ENCODE measurements at places on chromosomes 12 and 14. TPM values are rescaled to one million over a fixed set of nuclear protein-coding genes. Genes with fewer than 3 reads are reported as not detected.
A peak's percentile ranks its signal among the peaks of the same experiment; 100 is the strongest.

RNASE7 gene
- total RNA-seq, result not detected

ESR2 gene
- 0.29 TPM for total RNA-seq

WDR89 gene
- 13.5 TPM for total RNA-seq

KRT84 gene
- total RNA-seq, result not detected

PRH2 gene
- total RNA-seq, result not detected

GPR33 gene
- not detected for total RNA-seq

LHX5 gene
- not detected for total RNA-seq

DEGS2 gene
- total RNA-seq, result not detected

HRK gene
- total RNA-seq, result 0.30 TPM

GRCh38 chr12:131677699-131678098, 33.2 kb upstream of the SFSWAP start:
- no peak overlapping the region for H3K27ac ChIP-seq
- H3K4me3 ChIP-seq, result no peak overlapping the region
- H3K4me1 ChIP-seq, result peaks cover 5% of the 10 kb centered on the region
- no peaks in the 10 kb centered on the region for H3K36me3 ChIP-seq

GRCh38 chr12:126770188-126770587, 1496.8 kb upstream of the TMEM132C start:
- H3K27ac ChIP-seq, result peak overlapping the region; percentile 96
- no peaks in the 10 kb centered on the region for H3K27me3 ChIP-seq
- peaks cover 2% of the 10 kb centered on the region for H3K4me1 ChIP-seq
- H3K36me3 ChIP-seq, result no peaks in the 10 kb centered on the region
- H3K4me3 ChIP-seq, result peak overlapping the region; percentile 55
- DNase-seq, result no peak

DNA sequence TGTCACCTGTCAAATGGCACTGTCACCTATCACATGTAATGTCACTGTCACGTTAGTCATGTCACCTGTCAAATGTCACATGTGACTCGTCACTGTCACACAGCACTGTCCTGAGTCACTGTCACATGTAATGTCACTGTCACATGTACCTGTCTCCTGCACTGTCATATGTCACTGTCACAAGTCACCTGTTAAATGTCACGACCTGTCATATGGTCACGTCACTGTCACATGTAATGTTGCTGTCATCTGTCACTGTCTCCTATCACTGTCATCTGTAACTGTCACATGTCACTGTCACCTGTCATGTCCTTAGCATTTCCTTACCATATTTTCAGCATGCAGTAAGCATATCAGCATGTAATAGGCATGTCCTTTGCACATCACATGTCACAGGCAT, 27.1 kb upstream of the TESC start:
- no peak for DNase-seq
- H3K27me3 ChIP-seq, result no peaks in the 10 kb centered on the region
- H3K36me3 ChIP-seq, result no peaks in the 10 kb centered on the region
- H3K4me3 ChIP-seq, result no peak overlapping the region
- H3K4me1 ChIP-seq, result peaks cover 5% of the 10 kb centered on the region

DNA sequence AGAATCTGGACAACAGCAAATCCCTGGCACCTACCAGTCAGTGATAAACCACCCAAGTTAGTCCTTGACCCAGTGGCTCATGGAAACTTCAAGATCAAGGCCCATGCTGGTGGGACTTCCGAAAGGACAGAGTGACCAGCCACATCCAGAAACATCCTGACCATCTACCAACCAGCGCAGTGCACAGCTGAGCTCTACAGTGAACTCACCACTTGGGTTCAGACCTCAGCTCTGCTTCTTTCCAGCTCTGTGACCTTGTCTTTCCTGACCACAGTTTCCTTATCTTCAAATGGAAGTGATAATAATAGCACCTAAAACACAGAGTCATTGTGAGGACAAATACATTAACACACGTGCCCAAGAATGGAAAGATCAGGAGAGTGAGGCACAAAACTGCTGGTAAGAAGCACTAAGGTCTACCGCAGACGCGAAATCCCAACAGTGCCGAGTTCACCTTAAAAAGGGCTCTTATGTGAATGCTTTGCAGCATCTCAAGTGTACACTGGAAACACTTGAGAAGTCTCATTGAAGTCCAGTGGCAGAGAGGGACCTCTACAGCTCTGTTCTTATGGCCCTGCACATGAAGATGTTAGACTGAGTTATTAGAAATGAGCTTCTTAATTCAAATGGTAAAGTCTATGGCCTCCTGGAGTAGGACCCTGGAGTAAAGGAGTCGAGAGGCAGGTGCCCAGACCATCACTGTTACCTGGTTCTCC, 128.8 kb downstream of the CCDC60 start:
- no peak overlapping the region for H3K4me3 ChIP-seq
- no peak overlapping the region for H3K27ac ChIP-seq
- H3K36me3 ChIP-seq, result no peaks in the 10 kb centered on the region
- peaks cover 33% of the 10 kb centered on the region for H3K27me3 ChIP-seq
- H3K4me1 ChIP-seq, result no peaks in the 10 kb centered on the region

DNA sequence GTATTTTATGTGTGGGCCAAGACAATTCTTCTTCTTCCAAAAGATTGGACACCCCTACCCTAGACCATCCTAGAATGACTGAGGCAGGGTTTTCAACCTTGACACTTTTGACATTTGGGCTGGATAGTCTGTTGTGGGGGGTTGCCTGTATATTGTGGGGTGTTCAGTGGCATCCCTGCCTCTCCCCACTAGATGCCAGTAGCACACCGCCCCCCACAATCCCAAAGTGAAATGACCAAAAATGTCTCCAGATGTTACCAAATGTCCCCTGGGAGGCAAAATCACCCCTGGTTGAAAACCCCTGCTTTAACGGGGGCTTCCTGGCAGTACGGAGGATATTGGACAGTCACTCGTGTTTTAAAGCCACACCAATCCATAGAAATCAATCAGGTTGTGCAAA, 219.6 kb downstream of the PHETA1 start:
- no peak overlapping the region for H3K27ac ChIP-seq
- H3K36me3 ChIP-seq, result peaks cover 5% of the 10 kb centered on the region
- no peak overlapping the region for H3K4me3 ChIP-seq
- H3K4me1 ChIP-seq, result peaks cover under 1% of the 10 kb centered on the region

GRCh38 chr12:53231921-53232645, at the start of gene RARG:
TSS of gene RARG (minus strand) at chr12:53232209. CDS start at chr12:53227545, 4,664 bp downstream.
- H3K36me3 ChIP-seq, result peaks cover 3% of the 10 kb centered on the region
- H3K4me3 ChIP-seq, result peak within 1 kb of the TSS; percentile 97
- H3K27ac ChIP-seq, result peak within 1 kb of the TSS; percentile 98
- peaks cover 74% of the 10 kb centered on the region for H3K4me1 ChIP-seq
- no peaks in the 10 kb centered on the region for H3K27me3 ChIP-seq

GRCh38 chr14:56801920-56802319, 8.4 kb downstream of the OTX2 start:
- H3K4me1 ChIP-seq, result no peaks in the 10 kb centered on the region
- H3K4me3 ChIP-seq, result no peak overlapping the region
- H3K36me3 ChIP-seq, result no peaks in the 10 kb centered on the region
- H3K27me3 ChIP-seq, result peaks cover 85% of the 10 kb centered on the region

DNA sequence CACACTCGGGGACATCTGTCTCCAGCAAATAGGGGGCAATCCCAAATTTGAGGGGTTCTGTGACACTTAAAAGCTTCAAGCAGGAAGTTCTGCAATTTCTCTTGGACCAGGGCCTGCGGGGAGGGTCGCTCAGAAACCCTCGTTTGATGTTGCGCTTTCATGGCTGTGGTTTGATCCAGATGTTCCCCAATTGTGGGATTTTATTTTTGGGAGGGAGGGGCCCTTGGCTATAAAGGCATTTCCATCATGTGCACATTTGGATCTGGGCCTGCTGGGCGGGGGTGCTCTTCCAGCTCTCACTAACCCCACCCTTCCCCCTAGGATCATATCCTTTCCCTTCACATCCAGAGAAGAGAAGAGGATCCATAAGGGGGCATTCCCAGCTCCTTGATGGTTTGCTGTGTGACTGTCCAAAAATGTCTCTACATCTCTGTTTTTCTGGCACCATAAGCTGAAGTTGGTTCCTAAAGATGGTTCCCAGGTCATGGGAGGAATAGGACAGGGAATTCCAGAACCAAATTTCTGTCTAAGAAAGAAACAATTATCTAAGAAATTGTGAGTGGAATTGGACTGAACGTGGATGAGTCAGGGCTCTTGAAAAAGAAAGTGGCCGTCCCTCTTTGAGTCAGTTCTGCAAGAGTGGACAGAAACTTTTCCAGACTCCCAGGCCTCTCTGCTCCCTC, 47.2 kb downstream of the SMUG1 start:
- peaks cover 5% of the 10 kb centered on the region for H3K4me1 ChIP-seq
- H3K4me3 ChIP-seq, result no peak overlapping the region
- H3K36me3 ChIP-seq, result peaks cover 7% of the 10 kb centered on the region

- H3K27me3 ChIP-seq, result no peaks in the 10 kb centered on the region
- H3K27ac ChIP-seq, result no peak overlapping the region
- no peak for DNase-seq
- peaks cover 13% of the 10 kb centered on the region for H3K36me3 ChIP-seq
- H3K4me3 ChIP-seq, result no peak overlapping the region
These were observed 45.3 kb downstream of the WASHC3 start for GRCh38 chr12:102016472-102016871.

DNA sequence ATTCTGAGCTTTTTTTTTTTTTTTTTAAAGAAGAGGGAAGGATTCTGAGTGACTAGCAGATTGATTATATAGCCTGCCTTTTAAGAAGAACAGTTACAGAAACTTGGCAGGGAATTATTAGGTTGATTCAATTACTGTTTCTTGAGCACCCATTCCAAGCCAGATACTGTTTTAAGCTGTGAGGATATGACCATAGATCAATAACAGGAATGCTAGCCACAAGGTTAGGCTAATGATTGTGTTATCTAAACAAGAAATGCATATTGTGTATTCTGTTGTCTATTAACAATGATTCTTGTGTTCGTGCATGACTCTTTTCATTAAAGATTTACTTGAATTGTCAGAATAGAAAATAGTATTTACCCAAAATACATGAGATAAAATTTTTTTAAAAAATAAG, 67.1 kb downstream of the PRORP start:
- H3K27me3 ChIP-seq, result no peaks in the 10 kb centered on the region
- peaks cover 8% of the 10 kb centered on the region for H3K4me1 ChIP-seq
- no peak for DNase-seq
- no peak overlapping the region for H3K4me3 ChIP-seq
- no peak overlapping the region for H3K27ac ChIP-seq
- H3K36me3 ChIP-seq, result peaks cover 15% of the 10 kb centered on the region

DNA sequence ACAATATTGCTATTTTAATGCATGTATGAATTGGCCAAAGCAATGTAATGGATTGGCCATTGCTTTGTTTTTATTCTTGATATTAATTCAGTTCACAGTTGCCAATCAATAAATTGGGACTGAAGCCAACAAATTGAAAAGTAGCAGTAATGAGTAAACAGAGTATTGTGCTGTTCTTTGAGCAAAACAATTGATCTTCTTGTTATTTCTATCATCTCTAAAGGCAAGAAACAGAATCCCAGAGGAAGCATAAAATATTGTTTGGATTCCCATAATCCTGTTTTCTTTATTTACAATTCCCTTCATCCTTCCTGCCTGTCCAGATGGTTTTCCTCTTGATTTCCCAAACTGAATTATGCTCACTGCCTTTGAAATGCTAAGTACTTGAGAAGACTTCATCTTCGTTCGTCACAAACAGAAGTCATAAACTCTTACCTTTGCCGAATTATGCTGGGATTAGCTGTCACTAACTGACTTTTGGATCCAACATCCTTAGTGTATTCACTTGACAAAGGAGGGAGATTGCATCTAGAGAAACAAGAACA, 85.9 kb downstream of the ST8SIA1 start:
- no peak for DNase-seq
- H3K4me3 ChIP-seq, result no peak overlapping the region
- H3K27me3 ChIP-seq, result no peaks in the 10 kb centered on the region
- no peak overlapping the region for H3K27ac ChIP-seq
- H3K36me3 ChIP-seq, result no peaks in the 10 kb centered on the region

- peaks cover 15% of the 10 kb centered on the region for H3K27me3 ChIP-seq
- no peak overlapping the region for H3K4me3 ChIP-seq
- DNase-seq, result no peak
- no peak overlapping the region for H3K27ac ChIP-seq
These were observed 31.9 kb downstream of the SERPINA1 start for GRCh38 chr14:94356379-94357056.

DNA sequence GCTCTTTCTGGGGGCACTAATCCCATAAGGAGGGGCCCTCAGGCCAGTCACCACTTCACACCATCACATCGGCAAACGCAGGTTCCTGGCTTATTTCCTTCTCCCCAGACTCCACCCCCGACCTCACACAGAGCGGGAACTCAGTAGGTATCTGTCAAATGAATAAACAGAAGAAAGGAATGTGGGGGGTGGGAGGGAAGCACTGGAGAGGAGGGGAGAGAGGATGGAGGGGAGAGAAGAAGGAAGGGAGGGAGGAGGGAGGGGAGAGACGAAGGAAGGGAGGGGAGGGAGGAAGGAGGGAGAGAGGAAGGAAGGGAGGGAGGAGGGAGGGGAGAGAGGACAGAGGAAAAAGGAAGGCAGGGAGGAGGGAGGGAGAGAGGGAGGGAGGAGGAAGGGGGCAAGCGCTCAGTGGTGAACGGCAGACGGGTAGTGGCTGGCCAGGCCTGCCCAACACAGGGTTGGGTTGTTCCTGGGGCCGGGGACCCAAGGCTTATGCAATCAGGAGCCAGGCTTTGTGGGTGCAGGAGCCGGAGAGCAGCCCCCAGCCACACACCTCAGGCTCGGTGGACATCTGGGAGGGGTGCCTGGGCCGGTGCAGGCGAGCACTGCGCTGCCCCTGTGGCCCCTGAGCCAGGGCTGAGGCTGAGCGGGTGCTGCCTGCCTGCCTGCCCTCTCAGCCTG, 52.6 kb upstream of the FBRSL1 start:
- H3K27me3 ChIP-seq, result no peaks in the 10 kb centered on the region
- peak overlapping the region; percentile 56 for H3K27ac ChIP-seq
- H3K36me3 ChIP-seq, result peaks cover 2% of the 10 kb centered on the region
- H3K4me3 ChIP-seq, result peak overlapping the region; percentile 36
